ENCODE measurements at places on chromosomes 4 and X.

- no peak for DNase-seq
- H3K27me3 ChIP-seq = peaks cover 47% of the 10 kb centered on the region
- no peaks in the 10 kb centered on the region for H3K36me3 ChIP-seq
- H3K4me3 ChIP-seq = peak within 1 kb of the TSS; percentile 50
- H3K4me1 ChIP-seq = no peaks in the 10 kb centered on the region
Measured at GRCh38 chrX:151694661-151695582, at the start of gene PRRG3. Gene PRRG3, plus strand, starts transcription at chrX:151695458. Its CDS starts 3,357 bp downstream, at chrX:151698815.

DNA sequence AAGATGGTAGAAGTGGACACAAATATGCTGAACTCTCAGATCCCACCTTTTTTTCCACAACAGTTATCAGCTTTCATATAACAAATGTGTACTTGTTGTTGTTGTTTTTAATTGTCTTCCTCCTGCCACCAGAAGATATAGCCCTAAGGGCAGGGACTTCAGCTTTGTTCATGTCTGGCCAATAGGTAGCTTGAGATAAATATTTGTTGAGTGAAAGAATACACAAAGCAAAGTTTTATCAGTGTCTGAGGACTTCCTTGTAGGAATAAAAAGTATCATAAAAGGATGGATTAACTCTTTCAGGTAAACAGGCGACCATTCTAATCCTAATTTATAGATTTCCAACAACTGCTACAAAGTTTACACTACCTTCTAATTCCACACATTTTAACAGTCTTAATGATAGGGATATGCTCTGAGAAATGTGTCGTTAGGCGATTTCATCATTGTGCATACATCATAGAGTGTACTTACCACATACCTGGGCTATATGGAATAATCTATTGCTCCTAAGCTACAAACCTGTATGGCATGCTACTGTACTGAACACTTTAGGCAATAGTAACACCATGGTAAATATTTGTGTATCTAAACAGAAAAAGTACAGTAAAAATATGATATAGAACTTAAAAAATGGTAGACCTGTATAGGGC lies 186.1 kb downstream of the ATOH1 start:
- no peaks in the 10 kb centered on the region for H3K27me3 ChIP-seq
- H3K4me3 ChIP-seq = no peak overlapping the region
- no peaks in the 10 kb centered on the region for H3K36me3 ChIP-seq
- no peaks in the 10 kb centered on the region for H3K4me1 ChIP-seq

- H3K4me3 ChIP-seq = no peak within 1 kb of the TSS
- DNase-seq = no peak
- H3K27me3 ChIP-seq = no peaks in the 10 kb centered on the region
- no peak within 1 kb of the TSS for H3K27ac ChIP-seq
Measured at GRCh38 chrX:71222929-71223328, at the start of gene GJB1. Gene GJB1, plus strand, starts transcription at chrX:71223224. Its CDS starts 484 bp downstream, at chrX:71223708.

GRCh38 chr4:128349921-128350320 lies 62.3 kb upstream of the PGRMC2 start:
- no peaks in the 10 kb centered on the region for H3K27me3 ChIP-seq
- DNase-seq = no peak

- H3K36me3 ChIP-seq = no peaks in the 10 kb centered on the region
- H3K4me3 ChIP-seq = peak overlapping the region; percentile 65
- no peaks in the 10 kb centered on the region for H3K4me1 ChIP-seq
- peaks cover 5% of the 10 kb centered on the region for H3K27me3 ChIP-seq
- DNase-seq = peak; percentile 19
Measured at GRCh38 chrX:80808881-80809411, 731 bp downstream of the BRWD3 start.

DNA sequence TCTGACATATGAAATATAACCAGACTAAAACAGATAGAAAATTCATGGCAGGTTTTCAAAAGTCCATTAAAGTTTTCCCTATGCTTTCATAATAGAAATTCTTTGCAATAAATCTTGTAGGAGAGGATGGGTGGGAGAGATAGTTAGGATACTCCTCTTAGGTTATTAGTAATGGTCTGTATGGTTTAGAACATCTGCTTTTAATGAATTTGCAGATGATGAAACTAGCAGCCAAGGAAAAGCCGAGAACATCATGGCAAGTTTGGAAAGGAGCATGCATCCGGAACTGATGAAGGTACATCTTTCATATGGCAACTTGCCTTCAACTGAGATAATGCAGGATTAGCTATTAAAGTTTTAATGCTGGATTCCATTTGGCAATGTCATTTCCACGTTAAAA lies 70.7 kb downstream of the DOCK11 start:
- no peaks in the 10 kb centered on the region for H3K4me1 ChIP-seq
- H3K4me3 ChIP-seq = no peak overlapping the region
- H3K27me3 ChIP-seq = peaks cover 16% of the 10 kb centered on the region
- H3K27ac ChIP-seq = no peak overlapping the region
- H3K36me3 ChIP-seq = no peaks in the 10 kb centered on the region

GRCh38 chr4:82230306-82230705 lies 143.5 kb downstream of the HNRNPD start:
- no peak overlapping the region for H3K4me3 ChIP-seq
- no peaks in the 10 kb centered on the region for H3K27me3 ChIP-seq
- no peak for DNase-seq
- peak overlapping the region; percentile 77 for H3K27ac ChIP-seq

DNA sequence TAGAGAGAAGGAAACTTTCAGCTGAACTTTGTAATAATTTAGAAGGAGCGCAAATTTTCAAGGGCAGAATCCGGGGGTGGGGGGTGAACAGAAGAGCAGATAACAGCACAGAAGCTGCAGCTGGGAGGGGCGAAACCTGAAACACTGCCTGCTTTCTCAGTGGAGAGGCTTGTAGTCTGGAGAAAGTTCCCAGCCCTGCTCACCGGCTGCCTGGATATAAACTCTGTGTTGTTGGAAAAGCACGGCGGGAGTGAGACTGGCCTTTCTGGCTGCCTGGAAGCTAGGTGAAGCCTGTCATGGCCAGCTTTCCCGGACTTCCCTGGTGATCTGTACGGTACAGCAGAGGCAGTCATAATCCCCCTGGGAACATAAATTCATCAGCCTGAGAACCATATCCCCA lies 1352.1 kb upstream of the DIAPH2 start:
- no peak overlapping the region for H3K4me3 ChIP-seq
- H3K36me3 ChIP-seq = no peaks in the 10 kb centered on the region
- no peak overlapping the region for H3K27ac ChIP-seq
- no peaks in the 10 kb centered on the region for H3K4me1 ChIP-seq
- DNase-seq = no peak

DNA sequence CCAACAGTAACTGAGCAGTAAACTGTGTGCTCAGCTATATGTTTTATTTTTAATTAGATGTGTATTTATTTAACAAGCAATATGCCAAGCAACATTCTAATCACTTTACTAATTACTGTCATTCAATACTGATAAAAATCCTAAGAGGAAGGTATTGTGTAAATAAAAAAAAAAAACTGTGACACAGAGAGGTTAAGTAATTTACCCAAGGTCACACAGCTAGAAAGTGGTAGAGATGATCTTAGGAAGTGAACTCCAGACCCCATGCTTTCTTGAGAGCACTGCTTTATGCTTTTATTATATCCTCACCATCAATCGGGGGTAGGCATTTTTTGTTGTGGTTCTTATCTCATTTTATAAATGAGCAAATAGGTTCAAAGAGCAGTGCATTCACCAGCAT lies 417.1 kb downstream of the RAB28 start:
- H3K4me1 ChIP-seq = no peaks in the 10 kb centered on the region
- no peaks in the 10 kb centered on the region for H3K27me3 ChIP-seq
- no peak for DNase-seq
- H3K4me3 ChIP-seq = no peak overlapping the region

DNA sequence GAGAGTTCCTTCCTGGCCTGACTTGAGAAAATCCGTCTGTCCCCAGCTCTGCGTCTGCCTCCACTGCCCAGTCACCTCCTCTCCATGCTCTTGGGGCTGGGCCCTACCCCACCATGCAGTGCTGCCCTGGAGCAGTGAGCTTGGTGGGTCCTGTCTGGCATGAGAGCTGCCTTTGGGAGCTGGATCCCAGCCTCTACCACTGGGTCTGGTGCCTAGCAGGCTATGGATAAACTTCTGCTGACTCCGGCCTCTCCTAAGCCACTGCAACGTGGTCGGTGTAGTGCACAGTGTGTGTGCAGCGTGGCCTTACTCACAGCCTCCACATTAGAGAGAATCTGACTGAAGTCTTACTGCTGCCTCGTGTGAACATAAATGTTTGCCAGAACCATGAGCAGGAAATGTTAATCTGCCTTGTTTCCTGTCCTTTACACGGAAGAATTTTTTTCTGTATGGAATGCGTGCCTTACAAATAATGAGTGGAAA lies 47.6 kb downstream of the HTT start:
- no peak for DNase-seq
- no peaks in the 10 kb centered on the region for H3K4me1 ChIP-seq
- H3K36me3 ChIP-seq = no peaks in the 10 kb centered on the region
- H3K4me3 ChIP-seq = no peak overlapping the region
- no peaks in the 10 kb centered on the region for H3K27me3 ChIP-seq

DNA sequence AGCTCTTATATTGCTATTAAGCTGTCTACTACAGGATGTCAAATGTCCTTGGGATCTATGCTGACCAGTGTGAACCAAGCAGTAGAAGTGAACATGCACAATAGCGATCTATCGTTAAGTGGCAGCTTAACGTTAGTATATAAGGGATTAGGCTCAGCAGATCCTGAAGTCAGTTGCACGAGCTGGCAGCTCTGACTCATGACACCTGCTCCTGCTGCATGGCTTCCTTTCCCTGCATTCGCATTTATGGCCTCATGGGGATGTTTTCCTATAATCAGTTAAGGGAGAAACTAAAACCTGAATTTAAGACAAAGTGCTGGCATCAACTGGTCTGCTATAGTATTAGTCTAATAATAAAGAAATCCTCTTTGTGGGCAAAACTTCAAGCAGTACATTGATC lies 12.7 kb upstream of the MCUB start:
- H3K27ac ChIP-seq = no peak overlapping the region
- H3K36me3 ChIP-seq = no peaks in the 10 kb centered on the region
- H3K4me1 ChIP-seq = no peaks in the 10 kb centered on the region
- H3K27me3 ChIP-seq = no peaks in the 10 kb centered on the region
- H3K4me3 ChIP-seq = no peak overlapping the region
- DNase-seq = no peak

GRCh38 chr4:81631958-81632441 lies 160.3 kb upstream of the RASGEF1B start:
- H3K36me3 ChIP-seq = no peaks in the 10 kb centered on the region
- no peak for DNase-seq
- H3K27ac ChIP-seq = no peak overlapping the region
- no peak overlapping the region for H3K4me3 ChIP-seq
- no peaks in the 10 kb centered on the region for H3K4me1 ChIP-seq
- no peaks in the 10 kb centered on the region for H3K27me3 ChIP-seq

DNA sequence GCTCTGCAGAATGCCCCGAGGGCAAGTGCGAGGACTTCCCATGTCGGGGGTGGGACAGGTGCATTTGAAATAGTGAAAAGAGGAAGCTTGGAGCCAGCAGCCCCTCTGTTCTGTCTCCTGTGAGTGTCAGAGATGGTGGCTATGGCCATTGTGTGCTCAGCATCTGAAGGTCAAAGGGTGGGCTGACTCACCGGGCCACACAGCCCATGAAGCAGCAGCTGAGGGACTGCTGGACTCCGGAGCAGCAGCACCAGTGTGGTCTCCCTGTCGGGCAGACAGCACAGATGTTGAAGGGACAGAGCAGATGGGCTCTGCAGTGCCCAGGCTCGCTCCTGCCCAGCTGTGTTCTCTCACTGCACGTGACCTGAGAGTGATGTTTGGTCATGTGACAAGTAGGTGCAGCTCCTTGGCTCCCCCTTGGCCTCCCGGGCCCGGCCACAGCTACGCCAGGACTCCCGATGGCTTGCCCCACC lies 53.5 kb downstream of the TBC1D14 start:
- H3K27ac ChIP-seq = no peak overlapping the region
- no peaks in the 10 kb centered on the region for H3K36me3 ChIP-seq

- H3K36me3 ChIP-seq = no peaks in the 10 kb centered on the region
- no peak overlapping the region for H3K27ac ChIP-seq
- no peaks in the 10 kb centered on the region for H3K4me1 ChIP-seq
- no peak overlapping the region for H3K4me3 ChIP-seq
- DNase-seq = no peak
- H3K27me3 ChIP-seq = no peaks in the 10 kb centered on the region
Measured at GRCh38 chr4:174278467-174278866, 5.0 kb downstream of the FBXO8 start.

DNA sequence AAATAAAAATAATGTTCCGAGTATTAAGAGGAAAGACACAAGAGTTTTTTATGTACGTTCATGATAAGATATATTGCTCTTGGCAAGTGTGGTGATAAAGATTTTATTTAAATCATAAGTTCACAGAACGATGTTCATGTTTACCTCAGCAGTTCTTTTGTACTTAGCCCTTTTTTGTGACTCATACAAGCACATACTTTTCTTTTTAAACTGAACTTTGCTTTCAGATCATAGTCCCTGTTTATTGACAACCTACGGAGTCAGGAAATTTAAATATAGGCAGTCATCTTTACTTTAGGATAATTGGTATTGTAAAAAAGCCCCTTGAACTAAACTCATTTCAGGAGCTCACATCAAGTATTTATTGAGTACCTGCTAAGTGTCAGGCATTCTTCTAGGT lies 1.3 kb upstream of the CTSO start:
- no peak overlapping the region for H3K4me3 ChIP-seq
- no peaks in the 10 kb centered on the region for H3K4me1 ChIP-seq
- no peak for DNase-seq
- H3K27ac ChIP-seq = no peak overlapping the region

DNA sequence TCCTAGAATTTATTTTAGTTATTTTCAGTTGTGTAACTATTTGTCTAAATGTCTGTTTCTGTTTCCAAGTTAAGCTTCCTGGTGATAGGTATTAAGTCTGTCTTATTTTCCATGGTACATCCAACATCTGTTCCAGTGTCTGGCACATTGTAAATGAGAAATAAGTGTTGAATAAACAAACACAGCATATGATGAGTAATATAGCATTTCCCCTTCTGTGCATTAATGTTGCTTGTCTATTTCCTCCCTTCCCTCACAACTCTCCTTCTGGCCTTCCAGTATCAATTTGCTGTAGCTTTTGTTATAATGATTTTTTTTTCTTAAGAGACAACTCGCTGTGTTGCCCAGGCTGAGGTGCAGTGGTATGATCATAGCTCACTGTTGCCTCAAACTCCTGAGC lies 36.1 kb downstream of the COPS4 start:
- no peaks in the 10 kb centered on the region for H3K27me3 ChIP-seq
- no peaks in the 10 kb centered on the region for H3K4me1 ChIP-seq
- no peak overlapping the region for H3K27ac ChIP-seq
- no peak overlapping the region for H3K4me3 ChIP-seq

DNA sequence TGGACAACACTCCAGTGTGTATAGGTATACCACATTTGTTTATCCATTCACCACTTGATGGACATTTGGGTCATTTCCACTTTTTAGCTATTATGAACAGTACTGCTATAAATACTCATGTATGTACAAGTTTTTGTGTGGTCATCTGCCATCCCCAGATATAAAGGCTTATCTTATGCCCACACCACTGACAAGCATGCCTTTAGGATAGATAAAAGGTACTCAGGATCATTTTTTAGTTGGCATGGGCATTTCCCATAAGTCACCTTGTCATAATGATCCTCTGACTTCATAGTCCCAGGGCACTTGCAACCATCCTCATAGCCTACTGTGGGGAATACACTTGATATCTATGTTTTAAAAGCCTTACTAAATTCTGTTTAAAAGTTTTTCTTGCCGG lies 6.3 kb downstream of the AWAT1 start:
- no peak overlapping the region for H3K4me3 ChIP-seq
- no peaks in the 10 kb centered on the region for H3K36me3 ChIP-seq
- peaks cover 54% of the 10 kb centered on the region for H3K27me3 ChIP-seq
- H3K4me1 ChIP-seq = no peaks in the 10 kb centered on the region
- H3K27ac ChIP-seq = no peak overlapping the region
- DNase-seq = no peak

- no peaks in the 10 kb centered on the region for H3K27me3 ChIP-seq
- H3K4me3 ChIP-seq = no peak overlapping the region
- H3K27ac ChIP-seq = no peak overlapping the region
- no peaks in the 10 kb centered on the region for H3K4me1 ChIP-seq
Measured at GRCh38 chr4:79047316-79047715, 108.1 kb upstream of the PAQR3 start.
